ENCODE measurements at places on chromosomes 2 and 18.
A peak's percentile ranks its signal among the peaks of the same experiment; 100 is the strongest.

GRCh38 chr2:127422559-127423477, 4.6 kb downstream of the PROC start:
- DNase-seq = peak; percentile 66

- DNase-seq = no peak
Measured at GRCh38 chr2:213733893-213734292, 449.6 kb downstream of the SPAG16 start.

DNA sequence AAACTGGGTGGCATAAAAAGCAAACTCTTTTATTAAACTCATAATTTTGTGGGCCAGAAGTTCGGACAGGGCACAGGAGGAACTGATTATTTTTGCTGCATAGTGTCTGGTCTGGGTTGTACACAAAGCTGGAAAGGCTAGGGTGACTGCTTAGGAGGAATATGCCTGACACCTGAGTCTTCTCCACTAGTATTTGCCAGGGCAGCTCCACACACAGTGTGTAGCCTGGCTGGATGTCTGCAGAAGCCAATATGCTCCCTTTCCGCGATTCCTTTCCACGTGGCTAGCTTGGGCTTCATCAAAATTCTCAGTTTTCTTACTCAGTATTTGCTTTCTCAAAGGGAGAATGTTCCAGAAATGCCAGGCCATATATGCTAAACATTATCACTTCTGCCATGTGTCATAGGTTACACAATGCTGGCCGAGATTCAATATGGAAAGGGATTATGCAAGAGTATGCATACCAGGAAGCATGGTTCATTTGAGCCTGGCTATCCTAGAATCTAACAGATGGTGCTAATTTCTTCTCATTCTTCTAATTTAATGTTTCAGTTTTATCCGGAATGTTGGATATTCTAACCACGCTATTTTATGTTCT, 142.7 kb upstream of the DOK6 start:
- DNase-seq = no peak

GRCh38 chr2:49108436-49108835, 45.9 kb downstream of the FSHR start:
- DNase-seq = no peak

DNA sequence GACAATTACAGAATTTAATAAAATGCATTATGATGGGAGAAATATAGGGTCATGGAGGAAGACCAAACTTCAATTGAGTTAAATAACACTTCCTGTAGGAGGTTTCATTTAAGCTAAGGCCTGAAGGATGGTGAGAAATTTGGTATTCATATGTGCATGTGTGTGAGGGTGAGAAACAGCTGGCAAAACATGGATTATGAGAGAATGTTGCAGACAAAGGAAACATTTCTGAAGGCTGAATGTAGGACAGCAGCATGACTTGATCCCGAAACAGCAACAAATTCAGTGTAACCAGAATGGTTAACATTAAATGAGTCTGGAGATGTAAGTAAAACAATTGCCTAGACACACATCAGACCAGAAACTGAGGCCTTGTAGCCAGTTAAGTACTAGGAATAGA, 630.8 kb downstream of the NR4A2 start:
- DNase-seq = no peak

- DNase-seq = no peak
Measured at GRCh38 chr18:25457601-25458000, 105.6 kb upstream of the ZNF521 start.

DNA sequence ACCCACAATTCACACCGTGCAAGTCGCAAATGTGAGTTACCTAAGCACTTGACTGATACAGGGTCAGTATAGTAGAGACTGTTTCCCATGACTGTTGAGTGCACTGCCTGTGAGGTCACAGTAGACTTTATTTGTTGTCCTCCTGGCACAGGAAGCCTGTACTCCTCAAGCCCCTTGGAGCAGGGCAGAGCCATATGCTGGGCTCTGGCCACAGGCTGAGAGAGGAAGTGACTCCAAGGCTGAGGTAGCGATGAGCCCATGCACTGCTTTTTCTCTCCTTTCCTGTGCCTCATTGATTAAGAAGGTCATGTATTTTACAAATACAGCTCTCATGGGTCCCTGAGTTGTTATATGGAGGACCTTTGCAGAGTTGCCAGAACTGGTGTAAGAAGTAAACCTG, 287.7 kb downstream of the SRBD1 start:
- no peak for DNase-seq

- no peak for DNase-seq
Measured at GRCh38 chr18:49904871-49905555, 91.7 kb upstream of the ACAA2 start.

DNA sequence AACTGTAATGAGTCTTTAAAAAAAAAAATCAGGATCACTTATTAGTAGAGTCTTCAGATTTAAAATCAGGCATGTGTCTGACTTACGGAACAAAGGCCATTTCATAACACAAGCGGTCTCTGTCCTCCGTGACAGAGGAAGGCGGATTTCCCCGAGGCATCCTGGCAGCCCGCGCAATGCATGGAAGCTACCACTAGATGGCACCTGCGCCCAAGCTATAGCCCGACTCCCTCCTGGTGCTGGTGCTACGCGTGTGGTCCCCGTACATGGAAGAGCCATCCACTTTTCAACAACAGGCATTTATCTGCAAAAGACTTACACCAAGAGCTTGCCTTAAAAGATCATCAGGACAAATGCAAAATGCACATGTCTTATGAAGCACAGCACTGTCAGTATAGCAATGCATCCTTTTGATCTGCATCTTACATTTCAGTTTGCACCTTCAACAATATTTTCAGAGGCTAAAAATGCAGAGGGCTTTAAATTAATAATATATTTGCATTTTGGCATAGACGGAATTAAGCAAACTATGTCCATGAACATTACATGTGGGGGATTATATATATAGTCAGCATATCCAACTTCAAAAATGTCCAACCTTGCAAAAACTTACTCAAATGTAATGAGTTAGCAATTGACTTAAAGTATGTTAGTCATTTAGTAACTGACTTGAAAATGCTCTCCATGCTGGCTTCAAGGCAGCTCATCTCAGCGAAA, 96.0 kb downstream of the ZNF516 start:
- peak; percentile 87 for DNase-seq

GRCh38 chr2:109196081-109196875, 67.3 kb downstream of the SH3RF3 start:
- no peak for DNase-seq

DNA sequence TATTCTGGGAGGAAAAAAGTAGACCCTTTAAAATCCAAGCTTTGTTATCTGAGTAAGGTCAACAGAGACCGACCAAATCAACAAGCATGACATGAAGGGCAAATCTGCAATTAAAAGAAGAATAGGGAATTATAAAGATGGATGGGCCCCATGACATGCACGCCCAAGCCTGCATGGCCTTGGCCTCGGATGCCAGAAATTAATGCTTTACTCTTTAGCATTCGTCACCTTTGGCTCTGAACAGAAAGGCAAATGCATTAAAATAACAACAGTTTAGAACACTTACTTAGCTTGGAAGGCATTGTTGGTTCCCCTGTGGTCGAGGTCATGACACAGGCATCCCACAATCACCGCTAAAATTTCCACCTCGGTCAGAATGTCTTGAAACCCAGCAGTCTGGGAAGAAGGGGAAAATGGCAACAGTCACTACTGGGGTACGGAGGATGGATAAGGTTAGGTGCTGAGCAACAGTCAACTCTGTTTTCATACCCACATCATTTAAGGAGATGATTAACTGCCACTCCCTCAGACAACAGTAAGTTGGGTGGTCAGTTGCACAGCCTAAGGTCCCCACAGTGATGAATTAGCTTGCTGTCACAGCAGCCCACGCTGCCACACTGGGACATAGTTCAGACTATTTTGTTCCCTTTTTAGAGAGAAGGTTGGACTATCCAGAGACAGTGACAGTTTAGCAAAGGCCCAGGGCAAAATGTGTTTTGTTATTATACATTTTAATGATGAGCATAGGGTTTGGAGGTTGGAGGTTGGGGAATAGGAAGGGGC, 319.1 kb downstream of the AGPS start:
- no peak for DNase-seq

GRCh38 chr2:131055169-131056065, 37.8 kb downstream of the FAM168B start:
- no peak for DNase-seq

DNA sequence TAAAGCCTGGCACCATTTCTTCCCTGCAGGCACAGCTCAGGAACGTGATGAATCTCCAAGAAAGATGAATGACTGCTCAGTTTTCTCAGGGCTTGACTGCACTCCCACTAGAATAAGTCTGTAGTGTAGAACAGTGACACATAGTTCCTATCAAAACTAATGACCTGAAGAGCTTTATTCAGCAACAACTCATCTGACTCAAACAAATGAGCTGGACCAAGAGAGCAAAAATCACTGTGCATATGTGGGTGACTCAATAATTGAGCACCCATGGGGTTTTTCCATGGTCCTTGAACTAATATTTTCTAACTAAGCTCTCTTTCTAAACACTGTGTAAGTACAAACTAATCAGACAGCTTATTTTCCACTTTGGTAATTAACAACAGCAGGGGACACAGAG, 61.1 kb upstream of the XDH start:
- DNase-seq = no peak

DNA sequence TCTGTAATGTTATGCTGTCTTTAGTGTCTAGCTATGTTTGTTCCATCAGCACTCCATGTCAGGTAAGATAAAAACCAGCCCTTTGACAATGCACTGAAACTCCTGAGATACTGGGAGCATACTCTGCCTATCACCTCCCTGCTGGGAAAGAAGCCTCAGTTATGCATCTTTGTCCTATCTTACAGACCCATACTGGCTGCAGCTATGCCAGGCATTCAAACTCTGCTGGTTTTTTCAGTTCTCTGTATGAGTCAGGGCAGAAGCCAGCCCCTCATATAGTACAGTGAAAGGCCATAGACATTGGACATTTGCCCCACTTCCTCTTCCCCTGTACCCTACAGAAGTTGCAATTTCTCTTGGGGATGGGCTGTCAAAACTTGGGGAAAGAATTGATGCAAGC, 181.1 kb upstream of the RGPD4 start:
- no peak for DNase-seq

- DNase-seq = no peak
Measured at GRCh38 chr2:172116107-172116506, 13.4 kb upstream of the DLX2 start.

DNA sequence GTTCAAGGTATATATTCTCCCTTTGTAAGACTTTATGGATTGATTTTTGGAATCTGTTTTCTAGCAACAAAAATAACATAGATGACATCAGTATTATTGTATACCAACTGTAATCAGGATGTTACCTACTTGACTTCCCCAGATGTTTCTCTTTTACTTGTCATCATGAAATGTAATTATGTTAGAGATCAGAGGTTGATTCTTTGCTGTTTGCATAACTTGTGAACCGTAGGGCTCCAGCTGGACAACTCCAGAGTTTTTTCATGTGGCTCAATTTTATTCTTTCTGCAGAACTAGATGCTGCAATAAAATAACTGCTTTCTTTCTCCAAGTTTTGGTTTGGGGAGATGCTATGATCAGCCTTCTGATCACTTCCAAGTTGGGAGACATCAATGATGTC, 58.1 kb downstream of the SPOPL start:
- no peak for DNase-seq

DNA sequence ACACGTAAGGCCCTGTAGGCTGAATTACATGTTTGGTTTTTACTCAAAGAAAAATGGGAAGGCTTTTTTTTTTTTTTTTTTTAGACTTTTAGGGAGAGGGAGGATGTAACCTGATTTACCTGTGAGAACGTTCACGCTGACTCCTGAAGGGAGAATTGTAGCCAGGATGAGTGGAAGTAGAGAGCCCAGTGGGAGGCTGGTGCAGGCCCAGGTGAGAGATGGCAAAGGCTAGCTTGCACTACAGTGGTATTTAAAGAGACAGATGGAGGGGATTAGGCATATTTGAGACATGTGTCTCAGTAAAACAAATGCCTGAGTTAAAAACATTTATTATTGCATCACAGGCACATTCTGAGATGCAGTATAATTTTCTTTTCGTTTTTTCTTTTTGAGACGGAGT, 107.9 kb downstream of the CCDC85A start:
- no peak for DNase-seq

DNA sequence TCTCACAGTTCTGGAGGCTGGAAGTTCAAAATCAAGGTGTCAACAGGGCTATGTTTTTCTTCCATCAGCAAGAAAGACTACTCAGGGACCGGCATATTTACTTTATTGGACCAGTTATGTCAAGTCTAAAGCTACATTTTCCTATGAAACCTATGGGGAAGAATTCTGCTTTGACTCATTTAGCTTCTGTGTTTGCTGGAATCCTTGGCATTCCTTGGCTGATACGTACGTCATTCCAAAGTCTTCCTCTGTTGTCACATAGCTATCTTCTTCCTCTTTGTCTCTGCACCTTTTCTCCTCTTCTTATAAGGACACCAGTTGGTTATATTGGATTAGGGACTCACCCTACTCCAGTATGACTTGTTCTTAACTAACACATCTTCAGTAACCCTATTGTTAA, 137.4 kb upstream of the FBXO11 start:
- no peak for DNase-seq

DNA sequence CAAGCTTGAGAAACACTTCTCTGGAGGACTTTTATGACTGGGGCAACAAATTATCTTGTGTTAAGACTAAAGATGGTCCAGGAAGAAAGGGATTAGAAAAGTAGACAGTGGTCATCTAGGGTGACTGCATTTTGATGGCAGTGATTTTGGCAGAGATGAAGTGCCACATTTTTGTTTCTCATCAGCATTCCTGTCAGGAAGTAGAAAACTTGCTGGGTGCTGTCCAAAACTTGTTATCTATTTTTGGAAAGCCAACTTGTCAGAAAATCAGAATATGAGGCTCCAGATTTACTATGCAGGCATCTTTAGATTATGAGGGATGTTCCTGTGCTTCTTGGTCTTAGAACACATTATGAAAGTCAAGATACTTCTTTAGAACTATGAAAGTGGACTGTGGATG, 29.0 kb upstream of the CALCRL start:
- DNase-seq = no peak

DNA sequence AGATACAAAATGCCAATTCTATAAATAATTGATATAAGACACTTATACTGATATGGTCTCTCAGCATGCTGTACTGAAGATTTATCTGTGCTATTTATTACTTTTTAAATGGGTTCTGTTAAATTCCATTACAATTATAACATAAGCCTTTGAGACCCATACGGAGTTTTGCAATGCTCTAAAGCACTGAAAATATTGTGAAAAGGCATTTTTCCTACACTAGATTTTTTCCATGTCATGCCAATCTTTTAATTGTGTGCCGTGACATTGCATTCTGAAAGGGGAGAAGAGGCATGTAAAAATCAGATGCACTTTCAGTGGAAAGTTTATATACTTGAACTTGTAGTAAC, 46.5 kb downstream of the EFEMP1 start:
- no peak for DNase-seq

GRCh38 chr2:66125951-66126350, 309.0 kb upstream of the MEIS1 start:
- DNase-seq = no peak

- DNase-seq = no peak
Measured at GRCh38 chr18:567122-567521, 13.1 kb upstream of the CETN1 start.

GRCh38 chr2:70888923-70889715, 46.6 kb upstream of the ATP6V1B1 start:
- peak; percentile 74 for DNase-seq

GRCh38 chr2:168519534-168520308, 63.6 kb downstream of the CERS6 start:
- DNase-seq = no peak

GRCh38 chr2:236340251-236340650, 76.0 kb upstream of the ASB18 start:
- DNase-seq = peak; percentile 29
